ENCODE measurements at places on chromosomes 12 and 14. TPM values are rescaled to one million over a fixed set of nuclear protein-coding genes. Genes with fewer than 3 reads are reported as not detected.

- DNase-seq, result peak; percentile 83
These were observed 8.9 kb downstream of the VAMP1 start for GRCh38 chr12:6461401-6462233.

DNA sequence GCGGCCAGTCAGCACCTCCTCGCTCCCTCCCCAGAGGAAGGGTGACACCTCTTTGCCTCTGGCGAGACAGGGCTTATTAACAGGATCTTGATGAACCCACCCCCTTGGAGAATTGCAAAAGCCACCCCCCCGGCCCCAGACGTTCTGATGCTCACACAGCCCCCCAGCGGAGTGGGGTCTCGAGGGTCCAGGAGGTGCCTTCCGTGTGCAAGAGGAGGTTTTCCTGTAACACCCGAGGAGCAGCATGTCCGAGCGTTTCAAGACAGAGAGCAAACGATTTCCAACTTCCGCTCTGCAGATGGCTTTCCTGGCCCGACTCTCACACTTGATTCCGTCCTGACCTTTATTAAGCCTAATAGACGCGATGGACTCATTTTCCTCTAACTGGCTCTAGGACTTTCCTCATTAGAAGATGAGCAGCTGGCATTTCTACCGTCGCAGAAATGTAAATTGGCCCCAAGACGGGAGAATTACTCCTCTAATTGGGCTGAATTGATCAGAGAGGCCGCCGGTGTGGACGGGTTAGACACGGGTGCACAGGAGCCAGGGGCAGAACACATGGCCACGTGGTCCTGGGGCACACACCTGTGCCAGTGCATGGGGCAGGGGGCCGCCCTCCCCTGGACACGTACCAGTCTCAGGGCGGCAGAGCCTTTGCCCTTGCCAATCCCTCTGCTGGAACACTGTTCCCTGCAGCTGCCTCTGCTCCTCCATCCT lies 84.4 kb downstream of the NOC4L start:
- no peak for DNase-seq

DNA sequence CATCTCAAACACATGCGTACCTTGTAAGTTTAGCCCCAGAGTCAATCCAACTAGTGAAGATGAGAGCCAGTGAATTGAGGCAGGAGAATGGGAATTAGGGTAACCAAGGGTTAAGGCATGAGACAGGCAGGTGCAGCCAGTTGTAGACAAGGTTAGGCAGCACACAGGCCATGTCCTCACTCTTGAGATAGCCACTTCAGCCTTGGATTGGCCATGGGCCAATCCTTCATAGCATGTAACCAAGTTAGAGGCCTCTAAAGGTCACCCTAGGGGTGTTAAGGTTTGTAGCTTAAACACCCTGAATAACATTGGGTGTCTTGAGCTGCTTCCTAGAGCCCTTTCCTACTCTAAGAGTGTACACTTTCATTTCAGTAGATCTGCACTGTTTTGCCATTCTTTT lies 208.2 kb upstream of the RBM19 start:
- no peak for DNase-seq

RAB35 gene
- 51.6 TPM for total RNA-seq

OTX2 gene
- total RNA-seq, result not detected

DNA sequence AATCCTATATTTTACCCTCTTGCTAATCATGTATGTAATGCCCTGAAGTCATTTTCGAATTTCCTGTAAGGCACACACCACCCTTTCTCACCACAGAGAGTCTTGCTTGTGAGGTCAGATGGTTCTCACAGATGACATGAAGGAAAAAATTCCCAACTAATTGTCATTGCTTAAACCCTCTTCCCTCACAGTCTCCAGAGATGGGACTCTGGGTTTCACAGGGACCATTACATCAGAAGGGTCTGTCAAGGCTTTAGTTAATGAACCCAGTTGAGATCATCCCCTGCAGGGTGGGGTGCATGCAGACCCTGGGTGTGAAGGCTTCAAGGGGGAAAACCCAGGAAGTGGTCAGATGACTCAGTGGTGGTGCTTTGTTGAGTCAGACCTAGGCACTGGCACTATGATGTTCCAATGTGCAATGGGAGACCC lies 229.6 kb downstream of the BCAT1 start:
- DNase-seq, result no peak

SLC5A8 gene
- total RNA-seq, result not detected

- no peak for DNase-seq
These were observed 208.3 kb downstream of the EMP1 start for GRCh38 chr12:13404631-13405473.

GRCh38 chr12:108180255-108181094 lies 51.4 kb downstream of the WSCD2 start:
- no peak for DNase-seq

- DNase-seq, result no peak
These were observed 70.0 kb upstream of the DICER1 start for GRCh38 chr14:95227279-95227860.

PLA2G1B gene
- not detected for total RNA-seq

TAS2R7 gene
- total RNA-seq, result not detected

DNA sequence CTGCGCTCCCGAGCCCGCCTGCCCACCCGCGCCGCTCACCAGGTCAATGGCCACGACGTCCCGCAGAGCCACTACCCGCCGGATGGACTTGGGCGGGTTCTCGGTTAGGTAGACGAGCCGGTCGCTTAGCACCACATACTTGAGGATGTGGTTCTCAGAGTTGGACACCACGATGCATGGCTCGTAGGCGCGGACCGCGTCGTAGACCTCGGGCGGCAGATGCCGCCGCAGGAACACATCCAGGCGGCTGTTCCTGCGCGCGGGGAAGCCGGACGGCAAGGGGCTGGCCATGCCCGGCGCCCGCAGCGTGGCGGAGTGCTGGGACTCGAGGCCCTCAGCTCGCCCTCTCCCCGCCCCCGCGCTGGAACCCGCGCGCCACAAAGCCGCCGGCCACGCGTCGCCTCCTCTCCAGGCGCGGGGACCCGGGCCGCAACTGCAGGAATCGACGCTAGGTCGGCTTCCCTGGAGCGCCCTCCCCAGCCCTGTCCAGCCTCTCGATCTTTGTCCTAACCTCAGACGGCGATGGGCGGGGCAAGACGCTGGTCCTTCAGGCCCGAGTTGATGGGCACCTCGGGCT lies at the start of gene C12orf56:
Gene C12orf56, minus strand, starts transcription at position 484 of the 577 bp plus-strand sequence. Its CDS starts 193 bp downstream, at position 291.
- DNase-seq, result peak; percentile 18

GALNT4 gene
- 7.7 TPM for total RNA-seq

GRCh38 chr12:9795945-9796344 lies 31.3 kb upstream of the KLRF1 start:
- no peak for DNase-seq

- DNase-seq, result no peak
These were observed 69.7 kb downstream of the CIT start for GRCh38 chr12:119807380-119807779.

FAM181A gene
- total RNA-seq, result not detected

DNA sequence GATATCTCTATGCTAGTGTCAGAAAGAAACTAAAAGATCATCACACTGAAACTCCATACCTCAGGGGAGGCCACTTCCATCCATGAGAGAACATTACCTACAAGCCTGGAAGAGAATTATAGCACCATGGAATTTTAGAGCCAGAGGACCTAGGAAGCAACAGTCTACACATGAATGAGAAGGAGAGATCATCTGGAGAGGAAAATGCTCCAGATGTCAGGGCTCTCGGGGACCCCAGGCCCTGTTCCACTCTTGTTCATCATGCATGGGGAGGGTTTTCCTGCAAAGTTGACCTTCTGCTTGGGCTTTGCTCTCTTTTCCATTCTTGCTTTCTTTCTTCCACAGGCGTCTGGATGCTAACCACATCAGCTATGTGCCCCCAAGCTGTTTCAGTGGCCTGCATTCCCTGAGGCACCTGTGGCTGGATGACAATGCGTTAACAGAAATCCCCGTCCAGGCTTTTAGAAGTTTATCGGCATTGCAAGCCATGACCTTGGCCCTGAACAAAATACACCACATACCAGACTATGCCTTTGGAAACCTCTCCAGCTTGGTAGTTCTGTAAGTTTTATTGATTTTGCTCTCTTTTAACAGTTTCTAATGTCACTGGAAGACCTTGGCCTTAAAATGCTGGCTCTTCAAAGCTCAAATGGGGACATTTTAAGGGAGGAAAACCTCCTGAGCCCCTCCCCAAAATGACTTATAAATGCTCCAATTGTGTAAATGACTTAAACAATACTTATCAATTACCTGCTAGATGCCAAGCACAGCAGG lies 110.7 kb downstream of the ZFC3H1 start:
- no peak for DNase-seq

DNA sequence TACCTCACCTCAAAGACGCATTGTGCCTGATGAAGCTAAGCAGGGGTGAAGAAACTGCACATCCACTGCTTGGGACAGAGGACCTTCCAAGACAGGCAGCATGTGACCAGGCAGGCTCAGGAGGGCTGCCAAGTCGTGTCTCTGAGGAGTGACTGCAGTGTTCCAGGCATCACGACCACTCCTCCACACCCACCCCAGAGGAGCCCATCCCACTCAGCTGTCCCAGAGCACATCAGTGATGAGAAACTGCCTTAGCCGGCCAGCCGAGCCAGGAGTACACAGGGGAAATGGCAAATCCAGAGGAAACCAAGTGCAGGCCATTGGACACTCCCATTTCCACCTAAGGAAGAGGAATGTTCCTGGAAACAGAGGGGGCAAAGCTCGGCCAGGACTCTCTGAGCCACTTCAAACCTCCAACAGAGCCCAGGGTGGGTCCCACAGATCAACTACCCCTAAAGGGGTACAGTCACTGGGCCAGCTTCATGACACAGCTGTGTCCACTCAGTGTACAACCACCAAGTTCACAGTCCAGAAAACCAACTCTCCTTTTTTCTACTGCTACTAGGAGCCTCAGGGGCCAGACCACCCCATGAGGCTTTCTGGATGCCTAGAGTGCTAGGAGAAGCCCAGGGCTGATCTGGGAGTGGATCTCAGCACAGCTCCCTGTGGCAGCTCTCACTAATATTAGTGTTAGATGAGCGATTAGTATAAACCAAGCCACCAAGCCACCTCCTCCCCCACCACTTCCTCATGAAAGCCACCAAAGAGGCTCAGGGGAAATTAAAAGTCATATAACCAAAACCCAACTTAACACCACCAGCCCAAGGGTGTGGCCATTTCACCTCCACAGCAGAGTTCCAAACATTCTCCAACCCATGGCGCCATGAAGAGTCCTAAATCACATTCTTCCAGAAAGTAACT lies 15.4 kb downstream of the PXN start:
- DNase-seq, result peak; percentile 49

DNA sequence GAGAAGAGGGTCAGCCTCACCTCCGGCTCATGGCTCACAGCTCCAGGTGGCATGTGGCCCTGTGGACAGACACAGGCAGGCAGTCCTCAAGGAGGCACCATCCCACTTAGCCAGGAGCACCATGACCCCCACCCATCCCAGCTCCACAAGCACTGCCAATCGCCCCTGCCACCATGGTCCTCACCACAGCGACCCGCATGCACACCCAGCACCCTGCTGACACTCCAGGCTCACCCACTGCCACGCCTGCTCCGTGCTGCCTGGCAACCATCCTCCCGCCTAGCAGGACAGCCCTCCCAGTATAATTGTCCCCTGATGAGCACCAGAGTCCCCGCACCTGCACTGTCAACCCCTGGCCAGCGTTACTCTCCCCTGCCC lies 50.9 kb downstream of the TRPV4 start:
- no peak for DNase-seq

DNA sequence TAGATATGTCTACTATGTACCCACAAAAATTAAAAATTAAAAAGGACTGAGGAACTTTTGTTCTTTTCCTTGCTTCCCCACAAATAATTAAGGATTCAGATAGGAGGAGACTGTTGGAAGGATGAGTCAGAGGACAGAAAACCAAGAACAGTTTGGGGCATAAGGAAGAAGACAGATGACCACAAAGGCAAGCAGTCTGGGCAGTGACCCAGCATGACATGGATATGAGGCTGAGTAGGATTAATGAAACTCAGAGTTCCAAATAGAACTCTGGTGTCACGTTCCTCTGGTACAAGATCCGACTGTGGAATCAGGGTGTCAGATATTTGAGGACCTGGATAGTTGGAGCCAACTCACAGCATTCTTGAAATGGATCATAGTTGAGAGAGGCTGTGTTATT lies 89.3 kb upstream of the SLC38A4 start:
- no peak for DNase-seq

GRCh38 chr14:50542941-50543418 lies 10.6 kb upstream of the MAP4K5 start:
- DNase-seq, result peak; percentile 47

DNA sequence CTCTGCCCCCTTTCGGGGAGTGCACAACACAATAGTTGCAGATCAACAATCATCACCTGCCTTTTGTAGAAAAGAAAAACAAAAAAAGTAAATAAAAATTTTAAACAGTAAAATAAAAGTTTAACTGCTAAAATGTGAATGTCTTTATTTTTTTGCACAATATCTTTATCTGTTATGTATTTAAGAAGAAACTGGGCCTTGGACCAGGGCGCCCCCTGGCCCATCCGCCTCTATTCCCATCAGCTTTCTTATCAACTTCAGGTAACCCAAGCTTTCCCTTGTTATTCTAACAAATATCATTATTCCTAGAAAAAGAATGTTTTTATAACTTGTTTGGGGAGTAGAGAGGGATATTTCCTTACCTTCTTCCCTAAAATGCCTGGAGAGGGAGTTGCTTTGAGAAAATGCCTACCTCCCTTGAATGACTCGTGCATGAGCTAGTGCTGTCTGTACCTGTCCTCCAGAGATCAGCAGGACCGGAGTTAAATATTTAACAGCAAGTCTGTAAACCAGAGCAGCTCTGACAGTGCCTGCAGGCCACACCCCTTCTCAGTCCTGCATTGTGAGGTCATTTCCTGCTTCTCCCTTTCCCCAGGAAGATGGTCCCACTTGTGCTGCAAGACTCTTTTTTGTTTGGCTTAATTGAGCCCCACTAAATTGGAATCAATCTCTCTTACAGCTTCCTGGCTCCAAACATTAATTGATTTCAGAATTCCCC lies 192.8 kb upstream of the RGS6 start:
- no peak for DNase-seq

- no peak for DNase-seq
These were observed 3.6 kb upstream of the TNFRSF1A start for GRCh38 chr12:6345319-6346091.

DNA sequence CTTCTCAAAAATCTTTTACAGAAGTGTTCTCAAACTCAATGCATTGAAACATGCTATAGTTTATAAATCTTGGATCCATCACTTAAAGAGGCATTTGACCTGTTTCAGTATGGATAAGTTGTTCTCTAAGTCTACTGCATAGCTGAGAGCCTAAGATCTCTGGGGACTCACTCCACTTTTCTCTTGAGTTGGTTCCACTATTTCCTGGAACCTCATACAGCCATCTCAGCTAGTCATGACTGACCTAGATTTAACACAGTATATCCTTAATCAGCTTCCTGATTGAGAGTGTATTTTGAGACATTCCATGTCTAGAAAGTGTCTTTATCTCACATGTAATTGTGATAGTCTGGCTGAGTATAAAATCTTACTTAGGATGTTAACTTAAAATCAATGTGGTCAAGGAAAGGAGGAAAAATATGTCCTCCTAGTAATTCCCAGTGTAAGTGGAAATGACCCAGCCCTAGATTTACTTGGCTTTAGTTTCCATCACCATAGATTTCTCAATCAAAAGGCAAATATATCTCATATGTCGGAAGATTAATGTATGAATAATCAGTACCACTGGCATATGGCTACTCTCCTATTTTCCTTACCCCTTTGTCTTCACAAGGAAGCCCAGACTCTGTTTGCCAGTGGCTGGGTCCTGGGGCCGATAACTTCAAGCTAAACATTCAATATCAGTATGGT lies 61.9 kb downstream of the KICS2 start:
- DNase-seq, result no peak

OR10G3 gene
- not detected for total RNA-seq

SLC17A8 gene
- total RNA-seq, result not detected

GRCh38 chr14:91144425-91145145 lies 30.7 kb downstream of the DGLUCY start:
- DNase-seq, result no peak

CLEC9A gene
- total RNA-seq, result not detected
